ENCODE measurements at places on chromosomes 6 and 20.

- DNase-seq = no peak
Observed at GRCh38 chr20:5177071-5177470, 50.3 kb downstream of the CDS2 start.

- DNase-seq = no peak
Observed at GRCh38 chr6:137783710-137784109, 83.3 kb upstream of the TNFAIP3 start.

DNA sequence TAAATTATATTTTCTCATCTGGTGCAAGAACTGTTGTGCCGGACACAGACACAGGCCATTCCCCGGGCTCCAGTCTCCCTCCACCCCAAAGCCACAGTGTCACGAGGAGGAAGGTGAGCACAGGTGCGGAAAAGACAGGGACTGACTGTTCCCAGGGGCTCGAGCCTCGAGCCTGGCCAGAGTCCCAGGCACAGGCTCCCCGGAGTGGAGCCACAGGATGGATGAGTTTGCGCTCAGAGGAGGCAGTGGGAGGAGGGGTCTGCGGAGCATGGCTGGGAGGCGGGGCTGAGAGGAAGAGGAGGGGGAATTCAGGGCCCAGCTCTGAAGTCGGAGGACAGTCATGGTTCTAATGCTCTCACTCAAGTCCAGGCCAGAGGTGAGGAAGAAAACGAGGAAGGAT lies 284.8 kb downstream of the SMOC2 start:
- no peak for DNase-seq

DNA sequence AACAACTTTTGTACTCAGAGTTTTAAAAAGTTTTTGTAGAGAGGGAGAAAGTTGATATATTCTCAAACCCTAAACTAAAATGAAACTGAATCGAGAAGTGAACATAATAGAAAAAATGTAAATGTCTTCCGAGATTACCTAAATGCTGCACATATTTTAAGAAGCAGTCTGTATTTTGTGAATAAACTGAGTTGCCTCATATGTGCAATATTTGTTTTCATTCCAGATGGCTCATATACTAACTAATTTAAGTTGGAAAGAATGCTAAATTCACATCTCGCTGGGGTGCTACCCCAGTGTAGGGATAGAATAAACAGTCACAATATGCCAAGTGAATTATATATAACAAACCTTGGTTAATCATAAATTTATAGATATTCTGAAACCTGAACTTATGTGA lies 285.9 kb upstream of the THEMIS start:
- DNase-seq = no peak

DNA sequence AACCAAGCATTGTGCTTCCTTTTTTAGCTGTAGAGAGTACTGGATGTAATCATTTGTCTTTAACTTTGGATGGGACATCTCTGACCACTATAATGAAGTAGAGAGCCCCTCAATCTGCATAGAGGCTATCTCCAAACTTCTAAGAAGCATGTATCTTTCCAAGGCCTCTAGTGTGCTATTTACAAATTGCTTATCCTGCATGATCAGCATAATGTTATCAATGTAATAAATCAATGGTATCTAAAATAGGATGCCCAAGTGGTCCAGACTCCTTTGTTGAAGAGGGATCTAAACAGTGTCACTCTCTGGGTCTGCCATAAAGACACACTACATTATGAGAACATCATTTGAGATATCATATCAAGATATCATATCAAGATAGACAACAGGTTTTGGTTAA lies 6.7 kb downstream of the TAAR9 start:
- DNase-seq = no peak

Measured in inflammatory macrophage treated with lipopolysaccharide for 4 hours (primary cell).